ENCODE measurements at places on chromosomes 3 and 15.
A peak's percentile ranks its signal among the peaks of the same experiment; 100 is the strongest.

DNA sequence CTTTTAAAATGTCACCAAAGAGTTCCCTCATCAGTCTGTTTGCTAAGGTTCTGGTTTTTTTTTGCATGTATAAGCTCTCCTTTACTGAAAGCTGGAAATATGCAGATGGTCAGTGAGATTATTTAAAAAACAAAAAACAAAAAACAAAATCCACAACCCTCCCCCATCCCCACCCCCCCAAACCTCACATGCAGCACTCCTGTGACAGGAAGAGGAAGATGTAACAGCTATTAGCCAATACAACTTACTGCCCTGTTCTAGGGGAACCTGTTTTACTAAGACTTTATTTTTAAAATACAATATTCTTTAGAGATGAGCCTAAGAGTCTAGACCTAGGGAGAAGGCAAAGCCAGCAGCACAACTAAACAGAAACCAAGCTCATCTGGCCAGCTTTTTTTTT is 39.5 kb downstream of the ANP32A start:
- DNase-seq = no peak

DNA sequence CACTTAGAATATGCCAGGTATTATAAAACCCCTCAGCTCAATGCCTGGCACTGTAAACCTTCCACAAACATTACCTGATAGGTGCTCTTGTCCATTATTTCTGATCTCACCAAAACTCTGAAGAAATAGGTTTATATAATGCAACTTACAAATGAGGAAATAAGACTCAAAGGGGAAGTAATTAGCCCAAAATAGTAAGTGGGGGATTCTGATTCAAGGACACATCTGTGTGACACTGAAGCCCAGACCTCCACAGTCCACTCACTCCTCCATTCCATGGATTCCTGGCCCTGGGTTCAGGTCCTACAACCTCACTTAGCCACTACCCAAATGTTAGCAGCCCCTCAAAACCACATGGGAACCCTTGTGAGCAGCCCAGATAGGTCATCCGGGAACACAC is 49.9 kb downstream of the TRANK1 start:
- DNase-seq = no peak

GRCh38 chr15:62455441-62455921 is 290.4 kb upstream of the C2CD4B start:
- DNase-seq = no peak

- DNase-seq = no peak
Measured at GRCh38 chr3:53089511-53089910, 40.7 kb downstream of the RFT1 start.

DNA sequence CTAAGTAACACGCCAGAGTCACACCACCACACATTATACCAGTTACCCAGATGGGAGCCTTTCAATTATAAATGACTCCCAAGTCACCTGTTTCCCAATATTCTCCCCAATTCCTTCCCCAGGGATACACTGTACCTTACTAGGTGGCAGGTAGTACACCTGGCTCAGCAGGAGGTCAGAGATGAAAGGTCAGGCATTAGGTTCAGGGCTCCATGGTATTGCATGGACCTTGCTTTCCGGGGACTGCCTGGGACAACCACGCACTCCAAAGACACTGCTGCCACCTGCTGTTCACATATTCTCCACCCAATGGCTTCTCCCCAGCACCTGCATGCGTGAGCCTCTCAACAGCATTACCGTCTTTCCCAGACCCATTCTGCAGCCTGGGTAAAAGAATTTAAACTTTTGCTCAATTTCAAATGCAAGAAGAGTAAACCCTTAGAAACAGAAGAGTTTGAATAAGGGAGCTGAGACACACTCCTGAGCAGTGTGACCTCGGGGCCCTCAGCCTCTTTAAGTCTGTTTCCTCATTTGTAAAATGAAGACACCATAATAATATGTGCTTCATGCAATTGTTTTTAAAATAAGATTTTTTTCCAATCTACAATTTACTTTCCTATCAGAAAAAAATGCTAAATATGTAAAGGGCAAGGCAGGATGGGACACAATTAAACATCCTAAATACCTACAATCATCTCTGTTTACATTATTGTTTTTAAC is 28.0 kb upstream of the LACTB start:
- peak; percentile 65 for DNase-seq

GRCh38 chr3:168342946-168343850 is 247.5 kb upstream of the GOLIM4 start:
- DNase-seq = no peak

- DNase-seq = no peak
Measured at GRCh38 chr3:103711670-103712069, 1276.9 kb downstream of the ZPLD1 start.

- no peak for DNase-seq
Measured at GRCh38 chr3:126758026-126758425, 54.0 kb downstream of the CHCHD6 start.

GRCh38 chr15:32096916-32097617 is 66.8 kb downstream of the CHRNA7 start:
- no peak for DNase-seq

GRCh38 chr3:42807929-42808328 is 1.3 kb upstream of the ACKR2 start:
- no peak for DNase-seq

- no peak for DNase-seq
Measured at GRCh38 chr3:189911001-189911400, 209.7 kb downstream of the P3H2 start.

DNA sequence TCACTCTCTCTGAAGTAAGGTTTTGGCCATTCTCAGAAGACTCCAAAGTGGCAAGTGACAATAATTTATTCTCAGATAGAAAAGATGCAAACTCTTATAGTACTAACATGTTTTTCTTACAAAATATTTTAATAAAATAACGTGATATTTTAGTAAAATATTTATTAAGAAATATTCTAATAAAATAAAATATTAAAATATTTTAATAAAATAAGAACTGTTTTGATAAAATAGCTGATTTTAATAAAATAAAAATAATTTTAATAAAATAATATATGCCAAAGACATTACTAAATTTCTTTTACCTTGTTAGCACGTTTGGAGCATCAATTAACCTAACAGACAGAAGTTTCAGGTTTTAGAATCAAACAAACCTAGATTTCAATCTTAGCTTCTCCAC is 424.0 kb upstream of the NECTIN3 start:
- no peak for DNase-seq

DNA sequence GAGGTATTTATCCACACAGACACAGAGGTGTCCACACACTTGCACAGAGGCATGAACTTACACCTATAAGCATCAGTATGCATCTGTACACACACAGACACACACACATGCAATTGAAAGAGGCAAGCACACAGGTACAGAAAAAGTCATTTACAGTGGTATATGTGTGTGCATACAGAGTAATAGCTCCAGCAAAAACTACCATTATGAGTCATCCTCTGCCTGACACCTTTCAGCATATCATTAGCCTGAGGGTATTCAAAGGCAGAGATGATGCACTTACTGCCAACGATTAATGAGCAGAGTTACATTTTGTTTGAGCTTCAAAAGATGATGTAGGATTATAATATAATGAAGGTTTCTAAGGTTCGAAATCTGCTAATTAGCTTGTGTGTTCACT is 100.3 kb upstream of the TPRG1 start:
- DNase-seq = no peak

DNA sequence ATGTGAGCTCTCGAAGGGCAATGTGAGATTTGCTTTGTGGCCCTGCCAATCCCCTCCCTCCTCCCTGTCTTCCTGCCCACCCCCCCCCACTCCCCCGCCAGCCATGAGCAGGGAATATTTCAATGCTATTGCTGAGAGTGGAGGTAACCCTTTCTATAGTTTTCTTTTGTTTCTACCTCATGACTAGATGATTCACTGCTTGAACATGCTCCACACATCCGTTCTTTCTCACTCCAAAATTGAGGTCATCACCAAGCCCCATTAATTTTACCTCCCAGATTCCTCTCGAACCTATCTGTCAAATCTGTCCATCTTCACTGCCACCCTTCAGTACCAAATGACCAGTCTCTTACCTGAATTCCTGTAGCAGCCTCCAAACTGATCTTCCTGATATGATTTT is 12.2 kb downstream of the ZNF774 start:
- no peak for DNase-seq

- DNase-seq = no peak
Measured at GRCh38 chr3:154285221-154285620, 39.1 kb downstream of the DHX36 start.

- DNase-seq = no peak
Measured at GRCh38 chr3:87270908-87271700, 5.3 kb downstream of the POU1F1 start.

- DNase-seq = no peak
Measured at GRCh38 chr15:61613729-61614128, 384.6 kb upstream of the RORA start.

DNA sequence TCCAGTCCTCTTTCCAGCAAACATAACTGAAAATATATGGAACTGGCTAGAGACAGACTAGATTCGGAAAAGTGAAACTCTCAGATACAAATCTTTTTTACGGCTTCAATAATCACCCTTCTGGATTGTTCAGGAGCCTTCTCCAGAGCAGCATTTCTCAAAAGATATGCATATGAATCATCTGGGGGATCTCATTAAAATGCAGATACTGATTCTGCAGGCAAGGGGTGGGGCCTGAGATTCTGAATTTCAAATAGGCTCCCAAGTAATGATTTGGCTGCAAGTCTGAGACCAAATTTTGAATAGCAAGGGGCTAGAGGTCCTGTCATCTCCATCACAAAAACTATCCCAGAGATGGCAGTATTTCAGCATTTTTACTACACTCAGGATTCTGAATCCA is 165.4 kb downstream of the CTNNB1 start:
- no peak for DNase-seq

DNA sequence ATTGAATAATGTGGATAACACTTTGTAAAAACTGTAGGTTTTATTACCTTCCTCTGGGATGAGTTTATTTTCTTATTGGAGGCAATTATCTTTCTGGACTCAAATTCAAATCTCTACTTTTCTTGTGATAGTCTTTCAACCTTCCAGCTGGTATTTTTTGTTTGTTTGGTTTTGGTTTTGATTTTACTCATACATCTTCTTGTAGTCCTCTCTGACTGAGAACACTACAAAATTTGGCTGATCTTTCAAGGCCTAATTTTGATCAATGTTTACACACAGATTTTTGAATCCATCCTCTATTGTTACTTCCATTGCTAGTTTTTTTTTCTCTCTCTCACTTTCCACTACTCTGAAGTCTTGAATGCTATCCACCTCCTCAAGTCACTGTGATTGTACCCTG is 303.8 kb upstream of the NECTIN3 start:
- DNase-seq = no peak

DNA sequence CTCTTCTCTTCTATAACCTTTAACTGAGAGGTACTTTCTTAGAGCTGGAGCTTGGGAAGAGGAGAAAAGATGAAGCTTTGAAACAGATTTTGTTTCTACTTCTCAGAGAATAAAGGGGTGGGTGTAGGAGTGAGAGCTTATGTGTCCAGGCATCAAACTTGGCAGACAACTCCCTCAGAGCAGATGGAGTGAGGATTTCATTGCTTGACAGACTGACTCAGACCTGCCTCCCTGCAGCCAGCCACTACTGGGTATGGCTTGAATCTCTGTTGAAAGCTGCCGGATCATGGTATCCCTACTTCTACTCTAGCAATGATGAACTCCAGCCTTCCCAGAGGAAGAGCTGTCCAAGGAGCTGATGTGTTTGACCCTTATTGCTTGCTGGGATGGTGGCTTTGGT is 36.7 kb downstream of the SYN2 start:
- DNase-seq = no peak

DNA sequence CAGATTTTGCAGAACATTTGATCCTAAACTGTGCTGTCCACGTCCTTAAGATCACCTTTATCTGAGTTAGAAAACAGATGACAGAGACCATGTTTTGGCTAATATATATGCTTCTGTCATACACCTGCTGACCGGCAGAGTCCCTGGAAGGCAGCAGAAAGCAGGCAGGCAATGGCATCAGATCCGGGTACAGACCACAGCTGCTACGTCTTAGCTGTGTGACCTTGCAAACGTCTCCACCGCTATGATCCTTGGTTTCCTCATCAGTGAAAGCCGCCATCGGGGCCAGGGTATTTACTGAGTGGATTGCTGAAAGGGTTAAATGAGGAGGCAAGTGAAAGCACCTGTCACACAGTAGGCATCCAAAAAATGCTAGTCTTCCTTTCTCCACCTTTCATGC is 72.1 kb downstream of the ABTB1 start:
- no peak for DNase-seq

DNA sequence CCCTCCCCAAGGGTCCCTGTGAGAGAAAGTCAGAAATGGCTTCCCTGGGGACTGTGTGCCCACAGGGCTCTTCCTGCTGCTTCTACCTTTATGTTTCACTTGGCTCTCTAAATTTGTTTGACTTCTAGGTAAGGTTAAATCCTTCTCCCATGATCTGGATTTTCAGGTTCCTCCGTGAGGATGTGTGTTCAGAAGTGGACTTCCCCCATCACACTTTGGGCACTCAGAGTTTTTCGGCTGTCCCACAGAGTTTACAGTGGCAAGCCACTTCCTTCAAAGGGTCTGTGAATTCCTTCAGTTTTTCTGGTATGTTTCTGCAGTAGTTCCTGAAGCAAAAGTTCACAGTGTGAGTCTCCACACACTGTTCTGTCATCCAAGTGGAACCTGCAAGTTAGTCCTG is 30.9 kb upstream of the RARB start:
- DNase-seq = no peak

GRCh38 chr15:71131601-71132362 is 16.5 kb downstream of the THSD4 start:
- DNase-seq = no peak

DNA sequence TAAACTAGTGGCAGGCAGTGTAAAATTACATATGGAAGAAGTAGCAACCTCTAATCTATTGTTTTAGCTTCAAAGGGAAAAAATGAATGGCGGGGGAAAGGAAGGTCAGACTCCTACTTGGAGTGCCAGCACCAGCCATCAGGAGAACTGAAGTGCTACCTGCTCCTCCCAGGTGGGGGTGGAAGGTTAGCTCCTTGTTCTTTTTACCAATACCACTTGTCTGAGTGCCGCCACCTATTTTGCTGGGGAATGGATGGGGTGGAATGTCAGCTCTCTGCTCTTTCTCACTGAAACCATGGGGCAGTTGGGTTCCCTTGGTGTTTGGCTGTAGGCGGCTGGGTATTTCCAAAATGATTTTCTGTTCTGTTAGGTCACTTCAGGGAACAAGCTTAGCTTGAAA is 428.7 kb upstream of the EPHA3 start:
- no peak for DNase-seq

DNA sequence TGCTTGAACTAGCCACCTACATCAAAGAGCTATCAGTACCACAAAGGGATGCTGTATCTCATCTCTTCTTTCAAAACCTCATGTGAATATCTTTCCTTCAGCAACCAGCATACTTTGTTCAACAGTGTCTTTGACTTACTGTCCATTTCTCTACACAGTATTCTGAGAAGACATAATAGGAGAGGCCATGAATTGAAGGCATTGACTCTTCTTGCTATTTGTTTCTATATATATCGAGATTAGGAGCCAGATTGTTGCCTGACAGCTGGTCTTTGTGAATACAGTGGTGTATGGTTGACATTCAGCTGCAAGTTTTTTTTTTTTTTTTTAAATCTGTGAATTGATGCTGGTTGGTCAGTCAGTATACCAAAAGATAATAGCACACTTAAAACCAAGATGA is 12.1 kb upstream of the CSRNP1 start:
- no peak for DNase-seq
